WTC11 (cell line): ENCODE measurements at places on chromosomes 7 and 10. TPM values are rescaled to one million over a fixed set of nuclear protein-coding genes. Genes with fewer than 3 reads are reported as not detected.

The SGPL1 gene
- total RNA-seq = 44.3 to 48.4 TPM (median 44.6 TPM) in 3 replicates

The AKR1C4 gene
- total RNA-seq = not detected in 3 replicates

The PRXL2A gene
- total RNA-seq = 46.6 to 56.5 TPM (median 52.4 TPM) in 3 replicates

The MMS19 gene
- 135 to 153 TPM (median 141 TPM) in 3 replicates for total RNA-seq

DNA sequence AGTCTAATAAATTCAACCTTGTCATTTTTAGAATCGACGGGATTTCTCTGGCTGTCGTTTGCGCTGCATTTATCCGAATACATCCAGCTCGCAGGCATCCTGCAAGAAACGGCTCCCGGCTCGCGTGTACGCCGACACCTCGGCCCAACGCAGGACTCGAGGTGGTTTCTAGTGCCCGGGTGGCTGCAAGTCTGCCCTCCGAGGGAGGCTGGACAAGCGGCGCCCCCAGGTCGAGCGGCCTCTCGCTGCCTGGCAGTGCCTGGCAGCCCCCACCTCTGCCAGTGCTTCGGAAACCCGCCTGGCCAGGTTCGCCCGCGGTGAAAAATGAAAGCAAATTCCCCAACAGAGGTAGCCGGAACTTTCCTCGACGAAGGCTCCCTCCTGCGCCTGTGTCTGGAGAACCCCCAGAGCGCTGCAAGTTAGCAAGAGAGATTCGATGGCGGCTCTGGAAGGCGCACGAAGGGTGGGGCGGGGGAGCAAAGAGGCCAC is 5.7 kb upstream of the ZNF503 start:
- DNase-seq = peak; percentile 54

GRCh38 chr10:89502549-89502948 is 32.8 kb downstream of the SLC16A12 start:
- no peak for DNase-seq

- no peak for DNase-seq
Observed at GRCh38 chr10:96656198-96656577, 64.1 kb downstream of the PIK3AP1 start.

DNA sequence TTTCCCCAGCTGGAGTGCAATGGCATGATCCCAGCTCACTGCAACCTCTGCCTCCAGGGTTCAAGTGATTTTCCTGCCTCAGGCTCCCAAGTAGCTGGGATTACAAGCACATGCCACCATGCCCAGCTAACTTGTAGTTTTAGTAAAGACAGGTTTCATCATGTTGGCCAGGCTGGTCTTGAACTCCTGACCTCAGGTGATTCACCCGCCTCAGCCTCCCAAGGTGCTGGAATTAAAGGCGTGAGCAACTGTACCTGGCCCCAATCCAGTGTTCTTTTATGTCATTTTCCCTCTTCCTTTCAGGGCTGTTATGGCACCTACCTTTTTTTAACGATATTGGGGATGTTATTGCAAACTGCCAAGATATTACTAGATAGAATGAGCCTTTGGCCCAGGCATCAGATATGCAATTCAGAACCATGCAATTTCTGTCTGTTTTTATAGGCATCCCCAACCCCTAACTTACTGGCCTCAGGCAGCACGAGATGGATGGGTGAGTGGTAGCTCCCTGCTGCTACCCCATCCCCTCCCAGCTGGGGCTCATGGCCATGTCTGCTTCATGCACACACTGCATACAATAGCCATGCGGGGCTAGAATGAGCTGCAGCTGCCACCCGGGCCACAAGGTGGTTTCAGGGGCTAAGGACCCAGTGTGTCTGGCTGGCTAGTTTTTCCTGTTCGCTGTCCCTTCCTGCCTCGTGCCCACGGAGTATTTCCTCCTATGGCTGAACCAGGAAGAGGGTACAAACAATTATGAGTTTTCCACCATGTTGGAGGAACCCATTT is 1080.1 kb upstream of the SORCS1 start:
- DNase-seq = peak; percentile 10

DNA sequence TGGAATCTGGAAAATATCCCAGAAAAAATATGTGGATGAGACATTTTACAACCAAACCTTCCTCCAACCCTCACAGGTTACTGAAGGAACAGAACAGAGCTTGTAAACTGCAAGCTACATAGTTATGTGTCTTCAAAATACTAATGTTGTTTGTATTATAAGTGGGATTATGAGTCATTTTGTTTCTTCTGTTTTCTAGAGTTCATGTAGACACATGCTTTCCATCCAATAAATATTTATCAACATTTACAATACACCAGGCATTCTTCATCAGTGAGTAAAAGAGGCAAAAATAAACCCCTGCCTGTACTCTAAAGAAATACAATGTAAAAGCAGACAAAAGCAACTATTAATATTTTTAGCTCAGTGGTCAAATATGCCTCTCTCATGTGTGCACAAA is 38.0 kb upstream of the TES start:
- no peak for DNase-seq

GRCh38 chr7:150947241-150947745 is 30.8 kb downstream of the KCNH2 start:
- DNase-seq = no peak

DNA sequence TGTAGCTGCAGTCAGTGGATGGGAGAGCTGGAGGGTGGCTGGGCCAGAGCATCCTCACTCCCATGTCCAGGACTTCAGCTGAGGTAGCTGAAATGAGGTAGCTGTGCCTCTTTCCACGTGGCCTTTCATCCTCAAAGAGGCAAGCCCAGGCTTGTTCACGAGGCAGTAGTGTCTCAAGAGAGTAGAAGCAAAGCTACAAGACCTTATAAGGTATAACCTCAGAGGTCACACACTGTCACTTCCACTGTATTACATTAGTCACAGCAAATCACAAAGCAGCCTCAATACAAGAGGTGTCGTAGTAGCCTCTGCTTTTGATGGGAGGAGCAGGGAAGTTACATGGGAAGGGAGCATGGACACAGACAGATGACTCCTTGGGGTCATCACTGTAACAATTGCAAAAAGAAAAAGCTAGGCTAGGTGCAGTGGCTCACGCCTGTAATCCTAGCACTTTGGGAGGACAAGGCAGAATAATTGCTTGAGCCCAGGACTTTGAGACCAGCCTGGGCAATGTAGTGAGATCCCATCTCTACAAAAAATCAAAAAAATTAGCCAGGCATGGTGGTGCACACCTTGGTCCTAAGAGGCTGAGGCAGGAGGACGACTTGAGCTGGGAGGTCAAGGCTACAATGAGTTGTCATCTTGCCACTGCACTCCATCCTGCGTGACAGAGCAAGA is 97.5 kb downstream of the SKIDA1 start:
- no peak for DNase-seq

DNA sequence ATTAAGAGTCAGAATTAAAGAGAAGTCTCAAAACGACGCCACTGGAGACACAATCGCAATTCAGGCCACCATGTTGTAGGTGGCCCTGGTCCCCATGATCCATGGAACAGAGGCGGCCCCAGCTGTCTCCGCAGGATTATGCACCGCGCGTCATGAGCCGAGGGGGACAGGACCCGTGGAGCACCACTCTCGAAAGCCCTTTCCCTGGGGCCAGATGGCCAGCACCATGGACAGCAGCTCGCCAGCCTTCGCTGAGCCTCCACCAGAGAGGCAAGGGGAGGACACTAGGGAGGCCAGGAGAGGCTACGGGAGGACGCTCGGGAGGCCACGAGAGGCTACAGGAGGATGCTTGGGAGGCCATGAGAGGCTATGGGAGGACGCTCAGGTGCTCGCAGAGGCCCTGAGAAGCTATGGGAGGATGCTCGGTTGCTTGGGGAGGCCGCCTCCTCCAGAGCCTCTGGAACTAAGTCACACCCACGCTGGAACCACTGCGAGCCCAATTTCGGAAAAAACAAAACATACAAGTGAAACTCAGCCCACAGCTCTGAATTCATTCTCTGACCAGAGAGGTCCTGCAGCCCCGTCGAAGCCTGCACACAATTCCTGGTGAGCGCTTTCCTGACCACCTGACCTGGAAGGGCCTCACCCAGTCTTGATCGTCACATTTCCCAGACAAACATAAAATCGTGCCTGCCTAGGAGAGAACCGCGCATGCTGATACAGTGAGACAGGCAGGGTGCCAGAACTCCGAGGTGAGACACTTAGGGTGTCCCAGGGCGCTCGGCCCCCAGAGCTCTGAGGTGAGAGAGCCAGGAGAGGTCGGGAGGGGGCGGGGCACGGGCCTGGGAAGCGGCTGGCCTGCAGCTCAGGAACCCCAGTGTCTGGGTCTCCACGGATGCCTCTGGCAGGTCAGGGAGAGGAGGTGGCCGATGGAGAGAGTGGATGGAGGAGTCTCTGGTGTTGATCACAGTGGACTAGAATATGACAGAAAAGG is 224.4 kb downstream of the PTPRN2 start:
- DNase-seq = peak; percentile 68

DNA sequence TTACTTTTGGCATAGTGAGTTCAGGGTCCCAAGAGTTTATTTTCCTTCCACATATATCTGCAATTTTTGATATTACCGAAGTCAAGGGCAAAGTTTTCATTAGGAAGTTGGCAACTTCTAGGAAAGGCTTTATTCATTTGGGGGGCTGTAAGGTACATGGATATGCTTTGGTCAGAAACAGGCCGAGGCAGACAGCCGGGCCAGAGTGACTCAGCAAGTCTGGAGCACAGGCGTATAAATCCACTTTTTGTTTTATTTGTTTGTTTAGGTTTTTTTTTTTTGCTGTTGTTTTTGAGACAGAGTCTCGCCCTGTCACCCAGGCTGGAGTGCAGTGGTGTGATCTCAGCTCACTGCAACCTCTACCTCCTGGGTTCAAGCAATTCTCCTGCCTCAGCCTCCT is 3.7 kb downstream of the ZNF680 start:
- no peak for DNase-seq

GRCh38 chr7:23788843-23789242 is 78.8 kb downstream of the STK31 start:
- DNase-seq = no peak

DNA sequence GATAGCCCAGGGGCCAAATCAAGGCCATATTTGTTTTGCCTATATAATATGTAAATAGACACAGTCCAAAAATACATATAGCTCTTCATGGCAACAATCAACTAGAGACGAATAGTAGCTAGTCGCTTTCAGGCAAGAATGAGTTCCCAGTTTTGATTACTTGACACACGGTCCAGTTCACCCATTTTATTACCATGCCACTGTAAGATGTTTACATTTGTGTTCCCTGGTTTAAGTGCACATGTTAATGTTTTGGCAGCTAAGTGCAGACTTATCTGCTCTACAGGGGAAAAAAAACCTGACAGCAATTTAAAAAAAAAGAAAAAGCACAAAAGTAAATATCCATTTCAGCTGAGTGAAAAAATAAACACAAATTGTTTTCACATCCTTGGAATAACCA is 213.1 kb downstream of the TPK1 start:
- no peak for DNase-seq
